Hypothalamus (tissue), 51 donors: ENCODE measurements at places on chromosomes 2 and 18.

- DNase-seq, result no peak
Observed at GRCh38 chr2:37683241-37683640, 11.8 kb upstream of the CDC42EP3 start.

DNA sequence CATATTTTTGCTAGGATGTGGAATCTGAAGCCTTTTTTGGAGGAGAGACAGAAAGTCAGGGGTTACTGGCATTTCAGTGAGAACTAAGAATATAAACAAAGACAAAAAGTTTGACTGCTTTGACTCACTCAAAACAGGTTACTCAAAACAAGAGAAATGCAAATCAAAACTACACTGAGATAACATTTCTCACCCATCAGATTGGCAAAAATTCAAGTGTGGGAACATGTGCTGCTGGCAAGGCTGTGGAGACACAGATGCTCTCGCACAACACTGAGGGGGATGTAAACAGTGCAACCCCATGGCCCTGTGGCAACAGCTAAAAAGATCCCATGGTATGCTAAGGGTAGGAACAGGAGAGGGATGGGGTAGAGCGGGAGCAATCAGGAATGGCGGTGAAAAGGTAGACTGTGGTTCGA, 86.6 kb downstream of the DTNB start:
- no peak for DNase-seq

GRCh38 chr2:189549449-189549832, 31.1 kb downstream of the SLC40A1 start:
- no peak for DNase-seq

DNA sequence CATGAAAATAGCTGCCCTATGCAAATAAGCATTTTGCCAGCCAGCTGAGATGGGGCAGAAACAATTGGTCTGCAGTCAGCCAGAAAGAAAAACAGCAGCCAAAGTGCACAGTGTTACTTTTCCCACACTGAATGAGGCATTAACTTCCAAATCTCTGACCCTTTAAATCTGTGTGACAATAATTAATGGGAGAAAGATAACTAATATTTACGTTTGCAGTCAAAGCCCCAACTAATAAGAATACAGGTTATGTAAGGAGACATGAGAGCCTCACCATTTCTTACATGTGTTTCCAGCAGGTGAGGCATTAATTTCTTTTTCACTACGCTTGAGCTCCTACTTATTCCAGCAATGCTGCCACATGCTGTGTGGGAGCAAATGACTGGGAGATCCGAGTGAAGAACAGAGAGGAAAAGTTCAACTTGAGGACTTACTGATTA, 339.0 kb downstream of the SATB2 start:
- no peak for DNase-seq

DNA sequence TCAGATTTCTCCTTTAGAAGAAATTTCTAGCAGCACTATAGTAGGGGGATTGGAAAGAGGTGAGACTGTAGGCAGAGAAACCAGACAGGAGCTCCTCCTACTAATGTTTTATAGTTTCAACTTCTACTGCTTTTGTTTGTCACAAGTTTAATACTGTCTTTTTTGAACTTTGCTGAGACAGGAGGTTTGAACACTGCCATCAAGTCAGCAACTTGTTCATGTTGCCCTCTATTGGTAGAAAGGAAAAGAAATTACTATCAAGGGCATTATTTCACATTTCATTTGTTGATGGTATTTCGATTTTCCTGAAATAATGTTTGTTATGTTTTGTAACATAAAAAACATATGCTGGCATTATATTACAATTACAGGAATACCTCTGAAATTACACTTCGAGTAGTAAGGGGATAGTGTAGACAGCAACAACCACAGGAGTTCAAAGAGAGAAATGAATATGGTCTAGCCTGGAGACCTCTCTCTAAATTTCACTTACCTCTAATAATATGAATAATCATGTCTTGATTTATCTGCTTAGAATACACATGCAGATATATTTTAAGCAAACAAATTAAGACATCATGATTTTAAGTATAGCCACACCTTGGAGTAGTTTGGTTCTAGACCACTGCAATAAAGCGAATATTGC, 12.4 kb upstream of the CCDC88A start:
- DNase-seq, result no peak

GRCh38 chr2:241161646-241162281, 11.5 kb downstream of the PPP1R7 start:
- DNase-seq, result peak; percentile 60

- DNase-seq, result no peak
Observed at GRCh38 chr18:10289951-10290637, 164.3 kb upstream of the APCDD1 start.

DNA sequence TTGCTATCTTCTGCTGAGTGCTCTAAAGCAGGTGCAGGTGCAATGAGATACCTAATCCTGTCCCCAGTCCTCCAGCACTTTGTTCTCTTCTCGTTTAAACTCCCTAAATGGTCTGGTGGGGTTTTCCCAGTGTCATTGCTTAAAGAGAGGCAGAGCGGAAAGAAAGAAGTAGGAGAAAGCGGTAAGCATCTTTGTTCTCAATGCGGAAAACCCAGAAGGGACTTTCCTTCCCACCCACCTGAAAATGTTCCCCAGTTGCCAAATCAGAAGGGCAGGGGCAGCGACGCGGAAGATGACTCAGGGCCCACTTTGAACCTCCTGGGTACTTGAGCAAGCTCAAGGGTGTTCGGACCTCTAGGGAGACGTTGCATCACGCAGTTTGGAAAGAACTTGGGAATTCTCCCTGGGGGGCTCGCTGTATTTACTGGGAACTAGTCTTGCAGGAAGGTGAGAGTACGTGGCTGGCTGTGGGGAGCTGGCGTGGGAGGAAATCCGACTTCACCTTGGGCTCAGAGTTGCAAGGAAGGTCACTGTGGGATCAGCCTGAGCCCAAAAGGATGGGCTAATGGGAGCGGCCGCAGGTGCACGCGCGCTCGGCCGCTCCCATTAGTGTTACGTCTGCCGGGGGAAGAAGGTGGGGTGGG, 589 bp upstream of the SGPP2 start:
- DNase-seq, result no peak

GRCh38 chr18:43526426-43527145, 249.3 kb upstream of the SYT4 start:
- DNase-seq, result no peak

GRCh38 chr18:45621061-45621511, 5.8 kb downstream of the SLC14A2 start:
- peak; percentile 3 for DNase-seq

GRCh38 chr2:22037274-22037673, 913.5 kb downstream of the TDRD15 start:
- no peak for DNase-seq

GRCh38 chr2:205712508-205712907, 30.2 kb downstream of the NRP2 start:
- DNase-seq, result no peak

- no peak for DNase-seq
Observed at GRCh38 chr2:1910592-1911246, 166.4 kb upstream of the PXDN start.

GRCh38 chr2:174195253-174195652, 53.1 kb downstream of the OLA1 start:
- DNase-seq, result no peak

DNA sequence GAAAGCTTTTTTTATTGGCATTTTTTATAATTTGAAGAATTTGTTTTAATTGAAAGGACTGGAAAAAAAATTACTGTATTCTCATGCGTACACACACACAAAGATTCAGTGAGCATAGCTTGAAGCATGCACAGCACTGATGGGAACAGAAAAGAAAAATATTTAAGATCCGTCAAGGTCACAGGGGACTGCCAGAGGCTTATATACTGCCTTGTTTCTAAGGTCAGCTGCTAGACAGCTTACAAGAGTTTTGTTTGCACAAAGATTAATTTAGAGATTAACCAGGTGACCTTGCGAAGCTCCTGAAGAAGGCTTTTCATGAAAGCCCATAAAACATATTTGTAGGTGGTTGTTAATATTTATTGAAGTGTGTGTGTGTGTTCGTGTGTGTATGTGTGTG, 396.3 kb downstream of the TRIB2 start:
- DNase-seq, result no peak

DNA sequence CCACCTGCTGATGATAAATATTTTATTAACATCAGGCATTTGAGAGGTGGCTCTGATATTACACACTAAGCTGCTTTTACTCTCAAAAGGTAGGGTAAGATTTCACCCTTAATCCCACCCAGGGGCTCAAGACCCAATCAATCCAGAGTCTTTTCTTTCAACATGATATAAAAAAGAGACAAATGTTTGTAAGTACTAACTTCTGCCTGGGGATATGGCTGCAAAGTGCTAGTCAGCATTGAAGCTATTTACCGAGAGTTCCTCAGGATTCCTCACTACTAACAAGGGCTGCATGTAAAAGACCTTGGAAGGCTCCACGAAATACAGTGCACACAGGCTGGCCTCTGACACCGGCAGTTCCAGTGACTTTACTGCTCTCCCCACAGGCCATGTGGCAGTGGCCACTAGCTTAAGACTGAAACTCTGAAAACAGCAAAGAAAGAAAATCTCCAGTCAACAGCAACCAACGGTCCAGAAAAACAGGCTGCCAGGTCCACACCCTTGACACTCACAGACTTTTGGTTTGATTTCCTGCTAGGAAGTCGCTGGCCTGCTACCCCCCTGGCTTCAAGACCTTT, 11.2 kb downstream of the MREG start:
- no peak for DNase-seq

DNA sequence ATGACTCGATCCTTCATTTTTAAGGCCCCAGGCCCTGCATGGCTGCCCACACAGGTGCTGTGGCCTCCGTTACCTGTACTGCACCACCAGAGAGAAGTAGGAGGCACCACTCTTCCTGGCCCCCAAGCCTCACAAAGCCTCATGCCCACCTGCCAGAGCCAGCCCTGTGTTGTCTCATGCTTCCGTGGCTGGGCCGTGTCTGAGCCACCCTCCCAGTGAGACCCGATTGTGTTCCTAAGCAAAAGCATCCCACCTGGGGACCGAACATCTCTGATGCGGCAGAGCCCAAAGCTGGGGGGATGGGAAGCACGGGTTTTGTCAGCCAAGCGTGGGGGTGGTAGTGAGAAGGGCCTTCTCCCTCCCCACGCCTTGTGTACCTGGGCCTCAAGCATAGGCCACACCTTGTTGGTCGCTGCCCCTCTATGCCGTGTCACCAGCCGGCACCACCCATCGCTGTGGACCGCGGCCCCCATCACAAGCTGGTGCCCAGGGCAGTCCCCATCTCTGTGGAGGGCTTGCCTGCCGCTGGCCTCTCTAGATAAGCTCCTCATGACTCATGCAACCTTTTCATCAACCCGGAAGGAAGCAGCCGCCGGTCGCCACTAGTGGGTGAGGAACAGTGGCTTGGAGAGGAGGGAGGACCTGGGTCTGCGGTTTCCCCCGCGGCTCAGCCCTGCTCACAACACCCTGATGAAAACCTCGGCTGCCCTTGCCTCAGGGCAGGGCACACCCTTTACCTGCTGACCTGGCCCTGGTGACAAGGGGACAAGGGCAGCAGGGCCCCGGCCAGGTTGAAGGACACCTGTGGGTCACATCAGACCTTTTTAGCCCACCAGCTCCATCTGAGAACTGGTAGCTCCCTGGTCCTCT, 2.7 kb upstream of the RNPEPL1 start:
- no peak for DNase-seq

DNA sequence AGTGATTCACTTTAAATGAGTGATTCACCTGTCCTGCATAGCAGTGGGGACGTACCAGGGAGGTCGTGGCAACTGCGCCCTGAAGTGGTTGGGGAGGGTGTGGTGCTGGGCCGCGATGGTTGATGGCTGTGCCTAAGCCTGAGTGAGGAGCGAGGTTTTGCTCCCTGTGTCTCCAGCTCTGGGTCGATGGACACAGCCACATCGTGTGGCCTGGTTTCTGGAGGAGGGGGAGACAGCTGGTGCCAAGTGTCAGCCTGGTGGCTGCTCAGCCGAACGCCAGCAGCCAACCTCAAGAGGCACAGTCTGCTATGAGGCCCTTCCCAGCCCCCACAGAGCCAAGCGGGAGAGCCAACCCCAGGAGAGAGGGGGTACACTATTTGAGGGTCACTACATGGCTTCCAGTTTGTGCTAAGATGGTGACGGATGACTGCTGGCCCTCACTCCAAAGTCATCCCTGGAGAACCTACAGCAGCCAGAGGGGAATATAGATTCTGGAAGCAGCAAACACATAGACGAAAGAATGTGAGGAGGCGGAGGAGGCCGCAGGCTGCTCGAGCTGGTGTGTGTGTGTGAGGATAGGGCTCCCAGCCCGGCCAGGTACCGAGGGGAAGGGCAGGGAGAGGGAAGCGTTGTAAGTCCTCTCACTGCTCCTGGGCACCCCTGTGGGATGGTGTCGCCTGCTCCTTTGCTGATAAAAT, 58.6 kb upstream of the OTOF start:
- no peak for DNase-seq

DNA sequence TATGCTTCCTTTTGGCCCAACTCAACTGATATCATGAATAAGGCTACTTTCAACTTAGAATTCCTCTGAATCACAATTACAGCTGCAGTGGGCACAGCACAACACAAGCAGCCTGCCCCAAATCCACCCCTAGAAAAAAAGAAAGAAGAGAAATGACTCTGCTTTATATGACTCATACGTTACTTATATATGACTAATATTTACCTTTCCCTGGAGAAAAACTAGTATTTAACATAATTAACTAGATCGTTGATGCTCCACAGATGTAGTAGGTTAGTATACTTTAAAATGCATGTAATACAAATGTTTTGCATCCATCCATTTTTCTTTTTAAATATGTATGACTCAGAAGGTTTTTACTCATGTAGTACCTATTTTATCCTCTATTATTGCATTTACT, 133.3 kb upstream of the UNC80 start:
- no peak for DNase-seq

DNA sequence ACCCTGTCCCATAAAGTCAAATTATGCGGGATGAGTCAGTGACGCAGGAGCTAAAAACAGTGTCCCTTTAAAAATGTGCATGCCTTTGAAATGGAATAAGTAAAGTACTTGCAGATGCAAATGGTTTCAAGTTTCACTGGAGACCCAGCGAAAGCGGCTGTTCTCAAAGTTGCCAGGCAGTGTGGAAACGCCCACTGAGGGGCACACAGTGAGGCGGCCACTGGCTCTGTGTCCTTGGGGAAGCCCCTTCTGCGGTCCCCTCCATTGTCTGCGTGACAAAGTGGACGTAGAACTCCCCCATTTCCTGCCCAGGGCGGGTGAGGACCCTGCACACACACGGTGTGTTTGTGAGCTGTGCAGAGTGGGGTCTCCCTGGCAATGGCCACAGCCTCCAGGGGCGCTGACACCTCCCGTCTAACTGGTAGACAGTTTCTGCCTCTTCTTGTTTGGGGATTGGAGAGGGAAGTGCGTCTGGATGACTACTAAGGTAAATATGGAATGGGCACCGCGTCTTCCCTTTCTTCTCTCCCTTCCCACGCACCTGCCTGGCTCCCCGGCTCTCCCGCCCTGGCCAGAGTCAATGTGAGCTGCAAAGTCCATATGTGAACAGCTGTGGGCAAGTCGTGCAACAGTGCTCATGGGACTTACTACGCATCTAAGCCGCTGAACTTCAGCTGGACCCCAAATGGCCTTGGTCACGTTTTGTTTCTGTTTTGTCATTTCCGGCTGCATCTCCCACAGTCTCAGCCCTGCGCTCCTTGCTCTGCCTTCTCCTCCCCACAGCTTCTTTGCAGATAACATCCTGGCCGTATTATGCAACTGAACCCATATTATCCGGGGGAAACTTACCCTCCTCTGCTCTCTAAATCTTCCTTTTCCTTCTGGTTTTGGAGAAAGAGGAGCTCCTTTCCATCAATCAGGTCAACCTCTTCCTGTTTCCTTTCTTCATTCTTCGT, 33.7 kb upstream of the ZNF516 start:
- no peak for DNase-seq
